Motor neuron (in vitro differentiated cells): ENCODE measurements at places on chromosomes 16 and 17. TPM values are rescaled to one million over a fixed set of nuclear protein-coding genes. Genes with fewer than 3 reads are reported as not detected.

The ST6GALNAC1 gene
- total RNA-seq, result 1.00 and 1.0 TPM in 2 replicates

The CIITA gene
- total RNA-seq, result 0.64 and 0.71 TPM in 2 replicates

The SSTR5 gene
- not detected in 2 replicates for total RNA-seq

The CACNA1G gene
- total RNA-seq, result 2.1 and 3.3 TPM in 2 replicates

The KRT33B gene
- total RNA-seq, result not detected in 2 replicates

The DHRS7C gene
- not detected in 2 replicates for total RNA-seq

The ZNF205 gene
- 18.4 and 19.2 TPM in 2 replicates for total RNA-seq

The CTRB2 gene
- 0.07 and 0.30 TPM in 2 replicates for total RNA-seq

The VWA3A gene
- 18.7 and 36.6 TPM in 2 replicates for total RNA-seq

The MYH1 gene
- 0.04 and 0.05 TPM in 2 replicates for total RNA-seq

The PRAC2 gene
- not detected in 2 replicates for total RNA-seq

The SLC2A4 gene
- 0.38 and 0.44 TPM in 2 replicates for total RNA-seq

The CRYM gene
- 4.9 and 5.9 TPM in 2 replicates for total RNA-seq

The CA5A gene
- total RNA-seq, result 0.17 and 0.18 TPM in 2 replicates

The PRSS33 gene
- not detected in 2 replicates for total RNA-seq
